ENCODE measurements at places on chromosomes 3 and 15.
A peak's percentile ranks its signal among the peaks of the same experiment; 100 is the strongest.

GRCh38 chr3:190369668-190370295 is 18.2 kb upstream of the CLDN16 start:
- DNase-seq: no peak

DNA sequence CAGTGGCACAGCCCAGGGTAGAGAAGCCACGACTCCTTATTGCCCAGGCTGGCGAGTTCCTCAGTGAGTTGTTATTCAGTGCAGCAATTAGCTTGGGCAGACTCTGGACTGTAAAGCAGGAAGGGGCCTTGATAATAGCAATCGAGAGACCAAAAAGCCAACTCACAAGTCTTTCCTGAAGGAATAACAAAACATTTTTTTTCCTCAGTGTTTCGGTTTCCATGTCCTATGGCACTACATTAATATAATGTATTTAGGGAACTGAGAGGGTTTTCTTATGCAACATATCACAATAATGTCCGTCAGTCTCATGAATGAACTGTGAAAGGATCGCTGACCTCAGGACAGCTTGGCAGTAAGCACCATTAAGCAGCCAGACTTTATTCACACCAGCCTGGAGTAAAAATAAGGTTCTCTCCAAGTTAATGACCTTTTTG is 248.9 kb upstream of the TBL1XR1 start:
- no peak for DNase-seq

GRCh38 chr3:146374146-146374545 is 95.2 kb downstream of the PLSCR2 start:
- no peak for DNase-seq

- no peak for DNase-seq
These were observed 109.9 kb downstream of the FMN1 start for GRCh38 chr15:33084661-33085060.

GRCh38 chr3:174062923-174063322 is 665.4 kb downstream of the NLGN1 start:
- DNase-seq: no peak

DNA sequence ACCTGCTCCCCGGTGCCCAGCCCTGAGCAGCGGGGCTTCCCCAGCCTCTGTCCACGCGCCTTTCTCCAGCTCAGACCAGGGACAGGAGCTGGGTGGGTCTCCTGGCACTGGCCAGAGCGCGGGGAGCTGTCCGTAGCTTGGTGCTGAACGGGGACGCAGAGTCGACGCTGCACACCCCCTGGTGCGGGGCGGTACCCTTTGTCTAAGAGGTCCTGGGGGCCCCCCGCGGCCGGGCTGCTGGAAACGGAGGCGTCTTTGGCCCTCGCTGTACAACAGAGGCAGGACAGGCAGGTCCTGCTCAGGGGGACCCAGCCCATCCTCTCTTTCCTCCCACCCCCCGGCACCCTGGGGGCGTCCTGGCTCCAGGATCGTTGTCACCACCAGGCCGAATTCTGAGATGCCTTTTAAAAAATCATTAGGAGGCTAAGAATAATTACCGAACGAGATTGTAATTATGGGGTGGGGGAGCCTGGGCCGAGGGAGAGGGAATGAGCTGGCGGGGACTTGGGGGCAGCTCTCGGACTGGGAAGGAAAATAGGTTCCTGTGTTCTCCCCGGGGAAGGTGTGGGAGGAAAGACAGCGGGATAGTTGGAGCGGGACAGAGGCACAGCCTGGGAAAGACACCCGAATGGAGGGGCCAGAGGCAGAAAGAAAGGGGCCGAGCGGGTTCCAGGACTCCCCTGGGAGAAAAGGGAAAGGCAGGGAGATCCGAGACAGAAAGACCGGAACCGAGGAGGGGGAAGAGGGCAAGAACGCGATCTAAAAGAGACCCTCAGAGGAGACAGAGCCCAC is 4.1 kb upstream of the SKOR1 start:
- DNase-seq: peak; percentile 71

- DNase-seq: no peak
These were observed 279.6 kb downstream of the KLF13 start for GRCh38 chr15:31606194-31606669.

DNA sequence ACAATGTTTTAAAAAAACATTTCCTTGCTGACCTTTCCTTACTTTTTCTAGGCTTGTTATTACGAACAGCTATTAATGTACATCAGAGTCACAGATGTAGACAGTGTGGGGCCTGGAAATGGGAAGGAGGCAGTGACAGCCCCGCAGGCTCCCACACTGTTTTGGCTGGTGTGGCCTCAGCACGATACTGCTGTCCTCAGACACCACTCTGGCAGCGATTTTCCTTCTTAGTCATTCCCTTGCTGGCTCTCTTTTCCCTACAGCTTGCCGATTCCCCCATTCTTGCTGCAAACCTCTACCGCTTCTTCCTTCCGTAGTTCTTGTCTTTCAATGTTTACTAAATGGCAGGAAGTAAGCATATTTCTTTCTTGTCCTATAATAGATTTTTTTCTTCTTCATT is 113.1 kb downstream of the ABI3BP start:
- no peak for DNase-seq

- DNase-seq: peak; percentile 58
These were observed 112.8 kb upstream of the ICE2 start for GRCh38 chr15:60591496-60592370.

- DNase-seq: no peak
These were observed 22.1 kb upstream of the SLC28A1 start for GRCh38 chr15:84862214-84862975.

- DNase-seq: no peak
These were observed 2.8 kb downstream of the DPPA4 start for GRCh38 chr3:109334572-109334971.

GRCh38 chr15:80093854-80094418 is 34.5 kb downstream of the ZFAND6 start:
- peak; percentile 31 for DNase-seq

GRCh38 chr3:79015854-79016253 is 751.9 kb downstream of the ROBO1 start:
- no peak for DNase-seq

DNA sequence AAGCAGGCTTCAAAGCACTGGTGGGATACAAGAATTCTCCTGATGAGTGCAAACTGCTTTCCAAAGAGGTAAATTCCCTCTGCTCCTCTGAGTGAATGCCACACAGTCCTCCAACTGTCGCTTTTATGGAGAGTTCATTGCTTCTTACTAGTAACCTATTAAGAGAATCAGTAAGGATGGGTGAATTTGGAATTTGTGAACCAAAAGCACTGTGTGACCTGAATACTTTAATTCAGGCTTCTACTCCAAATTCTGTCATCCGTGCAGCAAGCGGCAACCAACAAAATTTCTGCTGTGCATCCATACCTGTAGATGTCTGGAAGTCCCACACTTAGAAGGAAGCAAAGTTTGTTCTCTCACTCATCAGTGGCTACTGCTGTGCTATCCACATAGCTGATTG is 66.7 kb upstream of the SNRK start:
- DNase-seq: no peak

DNA sequence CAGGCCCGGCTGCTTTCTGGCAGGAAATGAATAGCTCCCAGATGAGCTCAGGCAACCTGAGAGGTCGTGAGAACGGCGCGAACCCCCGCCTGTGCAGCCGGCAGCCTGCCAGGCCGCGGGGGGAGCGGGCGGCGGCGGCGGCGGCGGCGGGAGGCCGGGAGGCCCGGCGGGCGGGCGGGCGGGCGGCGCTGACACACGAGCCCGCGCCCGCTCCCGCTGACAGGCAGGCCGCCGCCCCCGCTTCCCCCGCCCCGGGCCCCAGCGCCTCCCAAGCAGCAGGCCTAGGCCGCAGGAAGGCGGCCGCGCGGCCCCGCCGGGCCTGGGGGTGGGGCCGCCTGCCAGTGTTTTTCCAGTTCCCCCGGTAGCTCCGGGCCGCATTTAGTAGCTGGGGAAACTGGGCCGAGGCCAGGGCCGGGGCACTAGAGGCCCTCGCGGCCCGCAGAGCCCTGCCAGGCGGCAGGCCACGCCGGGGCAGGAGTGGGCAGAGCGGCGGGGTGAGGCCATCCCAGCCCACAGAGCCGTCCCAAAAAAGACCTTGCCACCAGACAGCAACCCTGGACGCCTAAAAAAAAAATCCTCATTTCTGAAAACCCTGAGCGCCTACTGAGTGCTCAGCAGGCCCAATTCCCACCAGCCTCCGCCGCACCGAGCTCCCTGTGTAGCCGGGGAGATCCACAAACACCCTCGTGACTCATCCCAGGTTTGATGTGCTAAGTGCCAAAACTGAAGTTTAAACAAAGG is 5.6 kb downstream of the HES1 start:
- DNase-seq: peak; percentile 90

- peak; percentile 90 for DNase-seq
These were observed 13.2 kb upstream of the TMEM212 start for GRCh38 chr3:171829841-171830517.

- DNase-seq: no peak
These were observed 61.8 kb downstream of the MBNL1 start for GRCh38 chr3:152330559-152330958.

- peak; percentile 21 for DNase-seq
These were observed 5.2 kb downstream of the CAPN3 start for GRCh38 chr15:42364529-42364928.
